ENCODE measurements at places on chromosomes 7 and 10.

DNA sequence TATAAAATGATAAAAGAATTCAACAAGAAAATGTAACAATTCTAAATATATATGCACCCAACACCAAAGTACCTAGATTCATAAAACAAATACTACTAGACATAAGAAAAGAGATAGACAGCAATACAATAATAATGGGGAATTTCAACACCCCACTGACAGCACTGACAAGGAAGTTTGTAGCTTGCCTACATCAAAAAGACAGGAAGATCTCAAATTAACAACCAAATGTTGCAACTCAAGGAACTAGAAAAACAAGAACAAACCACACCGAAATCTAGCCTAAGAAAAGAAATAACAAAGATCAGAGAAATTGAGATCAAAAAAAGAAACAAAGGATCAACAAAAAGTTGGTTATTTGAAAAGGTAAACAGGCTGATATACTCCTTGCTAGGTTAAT lies 36.5 kb upstream of the TNKS2 start:
- DNase-seq, result no peak

DNA sequence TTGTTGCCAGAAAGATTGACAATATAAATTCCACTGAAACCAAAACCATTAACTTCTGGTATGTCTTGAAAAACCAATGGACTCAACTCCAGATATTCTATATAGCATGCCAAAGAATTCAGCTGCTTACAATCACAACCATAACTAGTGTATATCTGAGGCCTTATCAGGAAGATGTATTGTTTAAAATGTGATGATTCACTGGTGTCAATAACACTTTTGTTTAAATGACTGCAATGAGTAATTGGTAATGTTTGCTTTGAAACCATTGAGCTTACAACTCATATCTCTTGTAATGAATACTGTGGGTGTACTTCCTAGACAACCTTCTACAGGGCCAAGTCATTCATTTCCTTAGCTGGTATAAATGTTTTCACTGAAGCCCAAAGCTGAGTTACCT lies 727.9 kb upstream of the KCND2 start:
- peak; percentile 97 for DNase-seq

DNA sequence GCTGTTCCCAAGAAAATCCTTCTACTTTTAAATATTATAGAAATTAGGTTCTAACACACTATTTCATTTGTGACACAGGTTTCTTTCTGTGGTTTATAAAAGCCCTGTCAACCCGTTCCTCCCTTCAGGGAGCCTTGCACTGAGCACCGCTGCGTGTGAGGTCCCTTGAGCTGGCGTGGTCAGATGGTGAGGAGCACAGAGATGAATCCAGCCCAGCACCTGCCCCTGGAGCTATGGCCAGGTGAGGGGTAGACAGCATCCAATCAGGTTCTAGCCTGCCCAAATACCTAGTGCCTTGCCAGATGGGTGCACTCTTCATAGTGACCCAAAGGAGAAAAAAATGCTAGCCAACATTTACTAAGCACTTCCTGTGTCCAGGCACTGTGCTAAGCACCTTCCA lies 15.7 kb downstream of the ZCCHC24 start:
- no peak for DNase-seq

DNA sequence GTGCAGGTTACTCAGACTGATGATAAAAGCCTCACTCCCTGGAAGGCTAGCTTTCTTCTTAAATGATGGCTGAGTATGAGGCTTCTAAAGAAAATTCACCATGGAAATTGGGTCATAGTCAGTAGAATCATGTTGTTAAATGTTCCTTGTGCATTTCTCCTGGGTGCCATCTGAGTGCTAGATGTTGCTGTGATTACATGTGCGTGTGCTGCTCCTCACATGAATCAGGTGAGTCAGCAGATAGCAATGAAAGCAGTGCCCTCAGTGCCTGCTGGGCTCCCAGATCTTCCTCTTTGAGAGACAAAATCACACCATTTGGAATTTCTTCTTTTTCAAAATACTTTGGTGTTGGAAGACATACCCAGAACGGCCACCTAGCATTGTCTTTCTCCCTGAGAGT lies 331.7 kb downstream of the XPNPEP1 start:
- no peak for DNase-seq

GRCh38 chr7:101936223-101936610 lies 118.8 kb downstream of the CUX1 start:
- DNase-seq, result no peak

- DNase-seq, result no peak
Observed at GRCh38 chr10:6022660-6023059, 39.5 kb downstream of the IL2RA start.

DNA sequence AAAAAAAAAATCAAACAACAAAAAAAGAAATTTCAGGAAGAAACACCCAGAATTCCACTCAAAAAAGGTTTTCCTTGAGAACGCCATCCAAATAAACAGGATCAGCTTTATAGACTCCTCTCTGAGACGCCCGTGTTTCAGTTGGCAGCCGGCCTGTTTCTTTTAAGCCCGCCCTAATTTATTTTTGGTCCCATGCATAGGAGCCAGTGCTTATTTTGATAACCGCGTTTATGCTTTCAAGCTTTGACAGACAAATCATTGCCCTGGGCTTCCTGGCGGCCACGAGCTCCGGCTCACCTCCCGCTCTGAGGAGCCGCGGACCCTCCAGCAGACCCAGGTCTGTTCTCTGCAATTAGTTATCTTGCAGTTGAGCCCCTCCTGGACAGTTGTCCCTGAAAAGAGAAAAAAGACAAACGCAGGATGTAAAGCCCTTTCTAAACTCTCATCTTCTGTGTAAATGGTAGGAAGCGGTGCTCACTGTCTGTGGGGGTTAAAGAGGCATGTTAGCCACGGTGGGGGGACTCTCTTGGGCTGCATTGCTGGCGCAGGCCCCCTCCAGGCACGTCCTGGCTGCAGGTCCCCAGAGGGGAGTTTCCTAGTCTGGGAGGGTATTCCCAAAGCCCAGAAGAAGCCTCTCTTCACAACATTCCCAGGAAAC lies 22.2 kb upstream of the UNCX start:
- DNase-seq, result no peak

DNA sequence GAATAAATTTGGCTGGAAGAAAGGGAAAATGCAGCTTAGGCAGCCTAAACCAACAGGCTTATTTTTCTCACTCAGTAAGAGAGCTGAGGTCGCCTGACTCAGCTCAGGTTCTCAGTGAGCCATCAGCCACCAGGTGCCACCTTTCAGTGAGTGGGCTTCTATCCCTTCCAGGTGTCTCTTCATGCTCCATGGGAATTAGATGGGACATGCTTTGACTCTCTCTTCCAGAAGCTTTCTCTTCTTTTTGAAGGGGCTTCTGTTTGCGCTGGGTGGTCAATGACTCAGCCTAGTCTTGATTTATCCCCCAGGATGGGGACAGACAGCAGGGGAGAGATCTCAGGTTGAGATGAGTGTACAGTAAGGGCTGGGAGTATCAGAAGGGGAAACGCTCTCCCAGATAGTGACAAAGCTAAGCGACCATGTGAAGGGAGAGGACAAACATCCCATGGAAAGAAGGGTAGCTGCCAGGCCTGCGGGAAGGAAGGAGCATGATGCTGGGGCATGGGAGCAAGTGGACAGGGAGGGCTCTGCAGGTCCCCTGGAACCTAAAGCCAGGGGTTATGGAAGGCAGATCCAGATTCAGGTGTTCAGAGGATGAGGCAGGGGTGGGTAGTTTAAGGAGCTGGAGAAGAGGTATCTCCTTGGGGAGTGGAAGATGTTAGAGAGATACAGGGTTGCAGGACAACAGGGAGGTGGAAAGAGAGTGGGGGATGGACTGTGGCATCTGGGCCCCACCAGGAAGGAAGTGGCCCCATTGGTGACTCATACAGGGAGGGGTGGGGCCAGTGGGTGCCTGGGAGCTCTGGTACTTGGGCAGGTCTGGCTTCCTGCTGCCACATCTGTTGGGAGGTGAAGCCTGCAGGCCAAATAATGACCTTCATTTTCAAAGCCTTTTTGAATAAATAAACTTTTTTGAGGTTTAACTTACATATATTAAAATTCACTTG lies 32.5 kb downstream of the OGDH start:
- peak; percentile 95 for DNase-seq

DNA sequence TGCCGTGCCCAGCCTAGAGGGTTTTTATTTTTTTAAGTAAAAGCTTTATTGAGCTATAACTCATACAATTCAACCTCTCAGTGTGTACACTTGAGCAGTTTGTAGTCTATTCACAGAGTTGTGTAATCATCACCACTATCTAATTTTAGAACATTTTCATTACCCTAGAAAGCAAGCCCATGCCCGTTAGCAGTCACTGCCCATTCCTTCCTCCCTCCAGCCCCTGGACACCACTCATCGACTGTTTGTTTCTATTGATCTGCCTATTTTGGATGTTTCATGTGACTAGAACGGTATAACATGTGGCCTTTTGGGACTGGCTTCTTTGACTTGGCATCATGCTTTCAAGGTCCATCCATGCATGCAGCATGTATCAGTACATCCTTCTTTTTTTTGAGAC lies 25.7 kb upstream of the SEC61A2 start:
- no peak for DNase-seq

DNA sequence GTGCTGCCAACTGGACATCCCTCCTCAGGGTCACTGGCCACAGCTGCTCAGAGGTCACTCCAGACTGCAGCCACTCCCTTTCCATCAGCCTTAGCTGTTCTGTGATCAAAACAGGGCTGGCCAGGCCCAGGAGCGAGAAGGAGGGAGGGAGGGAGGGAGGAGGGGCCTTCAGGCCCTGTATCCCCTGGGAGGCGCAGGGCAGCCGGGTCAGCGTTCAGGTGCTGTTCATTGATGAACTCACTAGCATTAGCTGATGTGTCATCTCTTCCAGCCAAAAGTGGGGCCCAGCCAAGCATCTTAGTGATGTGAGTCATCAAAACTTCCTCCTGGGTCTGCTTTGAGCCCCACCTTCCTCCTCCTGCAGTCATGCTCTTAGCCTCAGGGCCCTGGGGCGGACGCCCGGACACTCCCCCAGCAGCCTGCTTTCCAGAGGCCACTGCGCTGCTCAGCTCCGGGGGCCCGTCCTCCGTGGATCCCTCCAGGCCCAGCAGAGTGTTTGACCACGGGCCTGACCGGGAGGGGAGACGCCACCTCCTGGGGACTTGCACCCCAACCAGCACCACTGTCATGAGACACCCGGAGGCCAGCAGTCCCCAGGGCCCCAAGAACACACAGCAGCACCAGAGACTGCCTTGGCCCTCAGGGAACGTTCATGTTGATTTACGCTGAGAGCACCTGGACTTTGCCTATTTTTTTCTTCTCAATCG lies 149.2 kb downstream of the PRKAG2 start:
- DNase-seq, result peak; percentile 45

DNA sequence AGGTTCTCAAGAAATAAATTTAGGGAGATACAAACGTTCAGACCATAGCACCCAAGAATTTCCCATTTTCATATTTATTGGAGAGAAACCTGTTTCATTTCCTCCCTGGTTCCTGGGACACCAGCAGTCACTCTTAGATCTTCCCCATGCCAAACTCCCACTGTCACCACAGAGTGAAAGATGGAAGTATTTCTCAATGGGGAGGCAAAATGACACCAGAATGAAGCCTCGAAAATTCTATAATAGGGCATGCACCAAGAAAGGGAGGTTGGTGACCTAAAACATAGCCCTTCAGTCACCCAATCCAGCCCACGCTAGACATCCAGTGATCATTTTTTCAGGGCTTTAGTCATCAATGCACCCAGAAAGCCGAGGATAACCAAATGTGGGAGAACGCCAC lies 148.1 kb upstream of the PLXDC2 start:
- no peak for DNase-seq

DNA sequence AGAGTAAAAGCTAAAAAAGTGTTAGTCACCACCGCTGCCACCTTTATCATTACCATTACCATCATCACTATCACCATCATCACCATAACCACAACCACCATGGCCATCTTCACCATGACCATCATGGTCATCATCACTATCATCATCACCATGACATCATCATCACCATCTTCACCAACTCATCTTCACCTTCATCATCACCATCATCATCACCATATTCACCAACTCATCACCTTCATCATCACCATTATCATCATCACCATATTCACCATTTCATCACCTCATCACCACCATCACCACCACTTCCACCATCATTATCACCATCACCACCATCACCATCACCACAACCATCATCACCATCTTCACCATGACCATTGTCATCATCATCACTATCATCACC lies 46.5 kb upstream of the PDGFA start:
- DNase-seq, result no peak

DNA sequence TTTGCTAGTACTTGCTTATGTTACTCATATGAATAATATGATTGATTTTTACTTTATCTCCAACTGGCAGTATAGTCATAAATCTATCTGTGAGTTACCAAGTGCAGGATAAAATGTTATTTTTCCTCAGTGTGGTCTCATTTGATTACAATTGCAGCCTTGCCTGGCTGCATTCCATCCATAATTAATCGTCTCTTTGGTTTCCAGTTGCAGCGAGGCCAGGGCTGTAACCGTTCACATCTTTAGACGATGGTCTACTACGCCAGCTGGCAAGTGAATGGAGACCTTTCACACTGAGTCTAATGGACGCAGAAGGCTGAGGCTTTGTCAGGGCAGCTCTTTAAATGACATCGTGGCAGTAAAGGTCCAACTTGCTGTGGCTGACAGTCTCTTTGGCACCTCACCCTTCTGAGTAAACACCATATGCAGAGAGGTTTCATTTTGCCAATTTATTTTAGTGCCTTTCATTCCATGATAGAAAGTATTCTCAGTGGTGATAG lies 84.0 kb downstream of the ARL4A start:
- DNase-seq, result no peak

DNA sequence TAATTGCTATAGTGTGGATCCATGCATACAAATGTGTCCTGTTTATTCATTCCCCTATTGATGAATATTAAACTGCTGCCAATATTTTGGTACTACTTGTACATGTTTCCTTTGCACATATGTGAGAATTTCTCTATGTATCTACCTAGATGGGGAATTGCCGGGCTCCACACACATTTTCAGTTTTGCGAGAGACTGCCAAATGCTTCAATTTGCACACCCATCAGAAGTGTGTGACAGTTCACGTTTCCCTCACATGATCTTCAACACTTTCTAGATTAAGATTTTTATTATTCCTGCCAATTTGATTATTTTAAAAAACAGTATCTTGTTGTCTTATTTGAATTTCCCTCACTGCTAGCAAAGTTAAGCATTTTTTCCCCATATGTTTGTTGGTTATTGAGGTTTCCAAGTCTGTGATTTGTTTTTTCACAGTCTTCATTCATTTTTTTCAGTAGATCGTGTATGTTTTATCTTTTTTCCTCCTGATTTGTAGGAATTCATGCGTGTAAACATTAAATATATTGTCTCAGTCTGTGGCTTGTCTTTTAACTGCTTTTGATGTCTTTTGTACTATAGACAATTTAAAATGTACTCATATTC lies 2.4 kb upstream of the KLF14 start:
- DNase-seq, result no peak

Data from DMS53 (cell line).